ENCODE measurements at places on chromosomes 1 and 21. TPM values are rescaled to one million over a fixed set of nuclear protein-coding genes. Genes with fewer than 3 reads are reported as not detected.

PADI2 gene
- total RNA-seq: 0.86 TPM

DNA sequence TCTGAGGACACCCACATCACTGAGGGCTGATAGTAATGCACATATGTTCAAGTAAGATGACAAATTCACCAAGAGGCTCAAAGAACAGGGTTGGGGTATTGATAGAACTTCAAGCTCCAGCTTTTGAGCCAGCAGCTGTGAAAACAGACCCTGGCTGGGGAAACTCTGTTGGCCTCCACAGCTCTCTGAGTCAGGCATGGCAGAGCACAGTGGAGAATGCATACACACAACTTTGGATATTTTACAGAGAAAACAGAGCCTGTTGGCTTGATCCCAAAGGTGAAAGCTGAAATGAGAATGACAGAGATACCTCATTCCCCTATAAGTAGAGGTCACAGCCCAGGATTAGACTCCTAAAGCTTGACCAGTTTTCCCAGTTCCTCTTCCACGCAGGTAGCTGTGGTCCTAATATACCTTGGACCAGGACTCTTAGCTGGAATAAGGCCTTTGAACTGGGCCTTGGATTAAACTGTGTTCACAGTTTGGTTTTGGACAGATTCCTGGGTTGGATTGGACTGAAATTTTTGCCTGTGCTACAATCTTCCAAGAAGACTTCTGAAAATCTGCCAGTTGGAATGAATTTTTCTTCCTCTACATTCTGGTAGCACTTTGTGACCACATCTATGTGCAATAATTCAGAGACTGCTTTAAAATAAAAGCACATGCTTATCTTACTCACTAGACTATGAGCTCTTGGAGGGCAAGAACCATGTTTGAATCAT, 101.6 kb upstream of the HMGB4 start:
- no peak for DNase-seq

FCRLA gene
- total RNA-seq: 0.51 TPM

DNA sequence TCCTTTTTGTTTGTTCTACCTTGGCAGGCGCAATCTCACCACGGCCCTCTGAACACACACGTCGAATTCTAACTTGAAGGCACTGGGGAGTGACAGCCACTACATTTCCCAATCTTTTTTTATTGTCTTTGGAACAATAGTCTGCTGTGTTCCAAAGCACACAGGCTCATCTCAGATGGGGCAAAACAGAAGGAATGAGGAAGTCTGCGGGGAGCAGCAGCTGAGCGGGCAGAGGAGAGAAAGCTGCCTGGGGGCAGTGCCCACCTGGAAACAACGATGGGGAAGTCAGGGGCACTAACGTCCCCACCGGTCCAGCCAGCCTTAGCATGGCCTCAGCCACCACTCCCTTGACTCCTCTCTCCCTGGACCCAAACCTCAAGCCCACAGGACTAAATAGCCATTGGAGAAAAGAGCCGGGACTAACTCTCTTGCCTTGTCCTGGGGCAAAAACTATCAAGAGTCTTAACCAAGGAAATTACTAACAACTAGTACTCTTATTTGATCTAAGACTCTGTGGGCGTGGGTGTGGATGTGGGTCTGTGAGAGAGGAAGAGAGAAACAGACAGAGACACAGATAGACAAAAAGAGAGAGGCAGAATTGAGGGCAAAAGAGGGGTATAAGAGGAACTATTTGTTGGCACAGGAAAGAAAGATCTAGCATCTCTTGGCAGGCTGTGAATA, 34.2 kb downstream of the SYF2 start:
- no peak for DNase-seq

CFHR2 gene
- total RNA-seq: not detected

GRCh38 chr1:86380257-86380861, 15.8 kb downstream of the ODF2L start:
- DNase-seq: peak; percentile 72

DNA sequence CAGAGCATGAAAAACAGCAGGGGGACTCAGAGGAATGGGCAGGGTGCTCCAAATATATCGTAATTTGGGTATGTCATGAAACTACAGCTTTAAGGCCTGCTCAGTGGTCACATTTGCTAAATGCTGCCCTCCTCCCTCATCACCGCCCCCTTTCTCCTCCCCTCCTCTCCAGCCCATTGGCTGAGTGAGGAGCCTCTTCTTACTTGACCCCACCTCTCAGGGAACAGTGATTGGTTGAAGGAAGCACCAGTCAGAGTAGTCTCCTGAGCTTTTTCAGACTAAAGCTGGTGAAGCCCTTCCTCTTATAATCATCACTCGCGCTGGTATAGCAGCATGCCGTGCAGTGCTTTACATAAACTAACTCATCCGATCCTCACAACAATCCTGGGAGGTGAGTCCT, 10.0 kb upstream of the TTC39A start:
- DNase-seq: no peak

GRCh38 chr1:156708218-156708661, 2.9 kb upstream of the CRABP2 start:
- no peak for DNase-seq

DNA sequence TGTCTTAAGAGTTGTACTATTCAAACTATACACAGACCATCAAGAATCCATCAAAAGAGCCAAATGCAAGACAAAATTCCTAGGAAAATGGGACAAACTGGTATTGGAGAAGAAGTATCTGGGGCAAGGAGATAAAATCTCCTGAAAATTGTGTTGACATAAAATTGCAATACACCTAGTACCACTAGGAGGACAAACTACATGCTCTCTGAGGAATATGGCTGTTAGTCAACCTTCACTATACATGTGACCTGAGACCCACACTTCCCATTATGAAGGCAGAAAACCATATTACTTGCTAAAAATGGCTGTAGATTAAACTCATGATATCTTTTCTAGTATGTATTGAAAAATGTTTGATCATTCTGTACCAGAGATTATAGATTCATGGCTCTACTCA, 30.0 kb downstream of the IRF2BP2 start:
- no peak for DNase-seq

TRABD2B gene
- not detected for total RNA-seq

CLCA4 gene
- total RNA-seq: not detected

LRRC8D gene
- total RNA-seq: 20.7 TPM

DNA sequence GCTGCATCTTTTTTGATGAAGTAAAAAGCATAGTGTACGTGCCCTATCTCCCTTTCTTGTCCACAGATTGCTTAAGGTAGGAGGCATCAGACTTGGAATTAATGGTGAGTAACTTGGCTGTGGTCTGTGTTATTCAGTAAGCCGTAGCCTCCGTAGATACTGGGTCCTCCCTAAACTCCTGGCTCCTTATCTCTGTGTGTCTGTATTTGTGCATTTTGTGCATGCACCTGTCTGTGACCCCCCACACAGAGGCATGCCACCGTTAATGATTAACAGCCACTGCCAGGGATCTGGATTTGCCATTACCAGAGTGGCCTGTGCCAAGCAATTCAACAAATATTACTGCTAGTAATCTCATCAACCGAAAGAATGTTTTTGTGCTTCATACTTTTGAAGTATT, 31.9 kb downstream of the MAP3K21 start:
- DNase-seq: no peak

GRCh38 chr1:109592916-109593315, 26.5 kb downstream of the GNAT2 start:
- DNase-seq: no peak

DNAJC28 gene
- total RNA-seq: 0.77 TPM

GRCh38 chr1:10353282-10353681, 45.6 kb upstream of the PGD start:
- DNase-seq: no peak

GRCh38 chr1:94025383-94026340, 95.3 kb downstream of the ABCA4 start:
- DNase-seq: peak; percentile 65

DNA sequence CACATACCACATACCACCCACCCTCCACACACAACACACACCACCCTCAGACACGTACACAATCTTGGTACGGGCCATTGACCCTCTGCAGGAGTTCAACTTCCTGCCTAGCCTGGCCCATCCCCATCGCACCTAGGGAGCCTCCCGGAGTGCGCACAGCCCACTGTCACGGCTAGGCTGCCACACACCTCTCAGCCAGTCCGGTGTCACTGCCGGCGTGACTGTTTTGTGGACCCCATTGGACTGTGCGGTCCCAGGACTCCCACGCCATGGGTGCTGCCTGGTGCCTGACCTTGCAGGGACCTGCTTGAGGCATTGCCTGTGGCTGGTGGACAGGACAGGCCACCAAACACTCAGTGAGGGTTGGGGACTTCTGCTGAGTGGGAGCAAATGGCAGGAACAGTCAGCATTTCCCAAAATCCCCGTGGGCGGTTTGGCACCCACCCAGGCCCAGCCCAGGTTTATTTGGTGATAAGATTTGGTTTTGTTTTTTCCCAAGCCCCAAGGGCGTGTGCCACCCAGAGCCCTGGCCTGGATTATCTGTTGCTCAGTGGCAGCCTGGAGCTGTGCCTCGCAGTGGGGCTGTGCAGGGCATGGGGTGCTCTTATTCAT, 27.7 kb downstream of the RAB7B start:
- no peak for DNase-seq

DNA sequence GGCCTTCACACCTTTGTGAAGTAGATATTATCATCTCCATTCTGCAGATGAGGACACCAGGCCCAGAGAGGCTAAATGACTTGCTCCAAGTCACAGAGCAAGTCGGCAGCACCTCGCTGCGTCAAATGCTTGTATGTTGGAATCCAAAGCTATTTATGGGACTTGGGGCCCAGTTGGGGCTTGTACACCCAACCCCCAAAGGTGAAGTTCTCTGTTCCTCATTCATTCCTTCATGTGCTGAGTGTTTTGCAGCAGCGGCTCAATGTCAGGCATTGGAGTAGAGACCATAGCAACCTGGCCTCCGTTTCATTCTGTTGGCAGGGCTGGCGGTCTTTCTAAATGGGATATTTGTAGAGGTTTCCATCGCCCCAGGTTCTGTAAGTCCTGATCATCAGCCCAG, 113.4 kb upstream of the SLC25A33 start:
- no peak for DNase-seq

DNA sequence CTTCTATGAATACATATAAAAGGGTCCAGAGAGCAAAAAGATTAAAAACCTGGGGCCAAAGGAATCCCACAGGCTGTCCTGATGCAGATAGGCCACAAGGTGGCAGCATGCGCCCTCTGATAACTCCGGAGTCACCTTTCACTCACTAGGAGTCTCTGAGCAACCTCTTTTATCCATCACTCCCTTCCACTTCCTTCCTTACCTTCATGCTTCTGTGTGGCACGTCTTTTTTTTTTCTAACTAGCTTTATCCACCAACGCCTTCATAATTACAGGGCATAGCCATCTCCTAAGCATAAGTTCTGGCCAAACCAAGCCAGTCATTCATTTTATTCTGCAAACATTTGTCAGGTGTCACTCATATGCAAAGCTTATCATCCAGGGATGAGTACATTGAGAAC, 3.9 kb upstream of the PGLYRP4 start:
- peak; percentile 49 for DNase-seq

DNA sequence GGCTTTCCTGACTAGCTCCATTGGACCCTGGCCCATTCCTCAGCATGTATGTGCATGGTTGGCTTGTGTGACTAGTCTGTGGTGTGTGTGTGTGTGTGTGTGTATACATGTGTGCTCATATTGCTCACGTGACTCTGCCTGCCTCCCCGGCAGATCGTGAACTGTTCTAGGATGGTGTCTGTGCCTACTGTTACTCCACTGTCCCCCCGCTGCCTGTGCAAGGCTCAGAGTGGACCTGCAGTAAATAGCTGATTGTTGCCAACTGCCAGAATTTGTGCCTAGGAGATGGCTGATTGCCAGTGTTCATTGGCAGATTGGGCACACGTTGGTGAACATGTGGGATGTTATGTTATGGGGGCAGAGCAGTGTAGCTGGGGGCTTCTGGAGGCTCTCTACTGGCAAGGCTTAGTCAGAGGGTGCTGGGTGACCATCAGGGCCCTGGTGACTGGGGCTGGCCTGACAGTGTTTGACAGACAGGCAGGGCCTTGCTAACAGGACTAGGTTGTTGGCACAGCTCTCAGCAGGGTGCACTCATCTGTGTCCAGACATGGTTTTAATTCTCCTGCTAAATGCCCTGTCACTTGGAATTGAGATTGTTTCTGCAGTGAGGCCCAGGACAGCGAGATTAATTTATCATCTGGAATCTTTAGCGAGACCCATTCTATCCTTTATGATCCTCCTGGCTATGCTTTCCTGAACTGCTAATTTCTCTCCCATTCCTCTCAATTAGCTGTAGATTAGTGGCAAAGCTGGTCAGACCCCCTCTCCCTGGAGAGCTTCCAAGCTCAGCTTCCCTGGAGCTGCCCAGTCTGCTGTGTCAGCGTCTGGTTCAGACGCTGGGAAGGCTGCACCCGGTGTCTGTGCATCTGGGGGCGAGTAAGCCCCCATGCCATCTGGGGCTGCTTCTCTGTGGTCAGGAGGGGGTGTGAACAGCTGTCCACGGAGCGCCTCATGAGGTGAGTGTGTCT, 20.8 kb downstream of the SLC6A17 start:
- DNase-seq: peak; percentile 14

GRCh38 chr1:201456499-201457309, 12.3 kb downstream of the PHLDA3 start:
- peak; percentile 95 for DNase-seq

- DNase-seq: no peak
Observed at GRCh38 chr1:66695116-66695515, 57.1 kb upstream of the DYNLT5 start.

BMP8B gene
- total RNA-seq: 0.58 TPM

DNA sequence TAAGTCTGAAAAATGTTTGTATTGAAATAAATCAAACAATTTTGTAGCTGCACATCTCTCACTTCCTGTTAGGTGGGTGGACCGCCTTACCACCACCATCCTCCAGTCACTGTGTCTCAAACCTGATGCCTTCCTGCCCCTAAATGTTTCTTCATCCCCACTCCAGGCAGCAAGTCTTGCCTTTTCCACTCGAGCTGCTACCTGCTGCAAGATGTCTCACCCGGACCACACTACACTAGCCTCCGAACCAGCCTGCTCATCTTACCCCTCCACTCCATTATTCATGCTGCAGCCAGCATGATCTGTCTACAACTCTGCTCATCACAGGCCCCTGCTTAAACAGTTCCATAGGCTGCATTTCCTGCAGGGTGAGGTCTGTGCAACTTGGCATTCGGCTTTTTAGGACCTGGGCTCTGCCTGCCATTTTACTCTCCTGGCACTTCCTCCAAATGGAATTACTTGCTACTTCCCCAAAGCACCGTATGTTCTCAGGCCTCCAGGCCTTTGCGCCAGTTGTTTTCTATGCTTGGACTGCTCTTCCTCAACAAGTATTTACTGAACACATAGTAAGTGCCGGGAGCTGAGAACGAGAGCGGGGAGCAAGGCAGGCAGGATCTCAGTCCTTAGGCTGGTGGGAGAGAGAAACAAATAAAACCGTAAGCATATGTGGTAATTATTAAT, 5.2 kb upstream of the SF3A3 start:
- DNase-seq: no peak

B3GALT2 gene
- 2.5 TPM for total RNA-seq

SEMA4A gene
- total RNA-seq: 0.64 TPM

PLXNA2 gene
- total RNA-seq: 17.7 TPM

Data from LHCN-M2 (cell line).